ENCODE measurements at places on chromosomes 7 and 10.
A peak's percentile ranks its signal among the peaks of the same experiment; 100 is the strongest.

DNA sequence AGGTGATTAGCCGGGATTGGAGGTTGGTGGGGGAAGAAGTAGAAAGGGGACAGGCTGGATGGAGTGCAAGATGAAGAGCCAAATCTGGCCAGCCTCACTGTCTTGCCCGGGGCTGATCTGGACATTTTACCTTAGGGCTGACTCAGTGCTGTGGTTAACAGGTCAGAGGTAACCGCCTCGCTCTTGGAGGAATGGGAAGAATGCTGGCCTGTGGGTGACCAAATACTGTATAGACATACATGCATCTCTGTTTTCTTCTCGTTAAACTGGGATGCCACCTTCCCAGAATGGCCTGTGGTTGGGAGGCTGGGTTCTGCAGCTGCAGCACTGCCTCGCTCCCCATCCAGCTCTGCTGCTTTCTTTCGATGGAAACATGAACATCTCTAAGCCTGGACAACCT is 120.0 kb downstream of the SEC23IP start:
- DNase-seq: no peak

DNA sequence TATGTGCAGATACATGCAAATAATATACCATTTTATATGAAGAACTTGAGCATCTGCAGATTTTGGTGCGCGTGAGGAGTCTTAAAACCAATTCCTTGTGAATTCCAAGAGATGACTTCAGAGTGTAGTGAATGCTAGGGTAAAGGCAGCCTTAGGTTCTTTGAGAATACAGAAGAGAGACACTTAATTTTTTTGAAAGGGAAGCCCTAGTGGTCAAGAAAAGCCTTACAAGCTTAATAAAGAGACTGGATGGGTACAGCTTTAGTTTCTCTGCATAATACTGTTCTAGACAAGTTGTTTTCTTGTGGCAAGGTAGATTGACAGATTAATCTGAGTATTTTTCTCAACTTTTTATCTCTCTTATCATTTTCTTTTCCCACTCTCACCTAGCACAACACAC is 636.5 kb downstream of the DNAJB9 start:
- no peak for DNase-seq

- DNase-seq: no peak
Observed at GRCh38 chr7:93851536-93851935, 39.0 kb downstream of the TFPI2 start.

DNA sequence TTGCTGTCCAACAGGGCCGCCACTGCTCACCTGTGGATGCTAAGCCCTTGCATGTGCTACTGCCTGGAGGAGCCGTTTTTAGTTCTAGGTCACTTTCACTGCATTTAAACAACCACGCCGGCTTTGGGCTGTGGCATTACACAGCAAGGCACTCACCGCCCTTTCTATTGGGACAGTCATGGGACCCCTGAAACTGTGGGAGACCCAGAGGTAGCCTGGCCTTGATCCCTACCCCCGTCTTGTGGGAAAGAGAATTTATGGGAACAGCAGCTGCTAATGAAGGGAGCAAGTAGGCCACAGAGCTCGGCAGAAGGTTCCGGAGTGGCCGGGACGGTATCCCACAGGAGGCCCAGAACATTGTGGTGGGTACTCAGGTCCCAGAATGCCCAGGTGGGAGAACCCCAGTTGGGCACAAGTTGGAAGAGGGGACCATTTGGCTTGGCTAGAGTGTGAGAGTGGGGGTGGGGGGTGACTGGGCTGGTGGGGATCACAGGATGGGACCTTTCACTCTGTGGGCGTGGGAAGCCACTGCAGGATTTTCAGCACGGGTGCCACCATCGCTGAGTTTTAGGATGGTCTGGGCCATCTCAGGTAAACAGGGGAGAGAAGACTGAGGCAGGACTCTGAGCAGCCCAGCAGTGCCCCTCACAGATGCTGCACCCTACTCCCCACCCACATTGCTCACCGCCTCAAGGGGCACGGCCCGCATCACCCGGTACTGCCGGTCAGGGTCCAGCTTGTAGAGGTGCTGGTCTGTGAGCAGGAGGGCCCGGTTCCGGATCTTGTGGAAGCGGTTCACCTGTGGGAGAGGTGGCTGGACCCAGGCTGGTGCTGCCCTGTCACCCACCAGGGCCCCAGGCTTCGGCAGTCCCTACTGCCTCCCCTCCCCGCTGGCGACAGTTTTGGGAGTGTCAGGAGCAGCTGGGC is 15.2 kb downstream of the MYO1G start:
- peak; percentile 62 for DNase-seq

DNA sequence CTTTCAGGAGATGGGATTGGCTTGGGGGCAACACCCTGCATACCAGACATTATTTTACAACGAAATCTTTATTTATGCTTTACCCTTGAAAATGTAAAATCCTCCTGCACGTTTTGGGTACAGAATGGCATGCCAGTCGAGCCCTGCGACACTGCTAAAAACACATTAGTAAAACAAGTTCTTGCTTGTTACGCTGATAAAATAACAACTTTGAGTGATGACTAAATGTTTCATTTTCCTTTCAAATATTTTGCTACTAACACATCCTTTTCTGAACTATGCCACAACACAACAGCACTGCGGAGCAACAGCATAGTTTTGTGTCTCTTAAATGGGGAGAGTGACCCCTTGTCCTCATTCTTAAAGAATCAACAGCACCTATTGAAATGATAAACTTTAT is 76.0 kb upstream of the SEMA3D start:
- DNase-seq: no peak

- no peak for DNase-seq
Observed at GRCh38 chr10:97849687-97850402, at the start of gene GOLGA7B. TSS of gene GOLGA7B (plus strand) at chr10:97849843. CDS start at chr10:97850304, 461 bp downstream.

GRCh38 chr7:77802557-77803405 is 4.2 kb downstream of the PHTF2 start:
- no peak for DNase-seq

- no peak for DNase-seq
Observed at GRCh38 chr7:98024075-98024474, 34.1 kb upstream of the OCM2 start.

All from RWPE2 (cell line).